ENCODE measurements at places on chromosomes 2 and 18. TPM values are rescaled to one million over a fixed set of nuclear protein-coding genes. Genes with fewer than 3 reads are reported as not detected.

INPP5D gene
- 6.3 TPM for total RNA-seq

FZD7 gene
- total RNA-seq = 14.2 TPM

NPHP1 gene
- total RNA-seq = 4.6 TPM

NGEF gene
- 0.54 TPM for total RNA-seq

SPC25 gene
- total RNA-seq = 0.17 TPM

TMEM178A gene
- 0.97 TPM for total RNA-seq

ZAP70 gene
- total RNA-seq = 0.49 TPM

DCC gene
- total RNA-seq = not detected

PROKR1 gene
- total RNA-seq = not detected

STPG4 gene
- total RNA-seq = not detected

C2orf66 gene
- not detected for total RNA-seq

RAPH1 gene
- total RNA-seq = 15.3 TPM

MYO5B gene
- 3.7 TPM for total RNA-seq

SLC9A4 gene
- total RNA-seq = not detected

MRO gene
- 1.4 TPM for total RNA-seq

KCTD1 gene
- total RNA-seq = 8.5 TPM

PTPRM gene
- total RNA-seq = 151 TPM

ERFE gene
- total RNA-seq = 0.55 TPM

UGT1A4 gene
- total RNA-seq = not detected

LAMA3 gene
- 3.2 TPM for total RNA-seq

NLRC4 gene
- 0.73 TPM for total RNA-seq

CCDC141 gene
- total RNA-seq = 138 TPM

PHOSPHO2 gene
- total RNA-seq = 2.3 TPM

NYAP2 gene
- total RNA-seq = not detected

ELP2 gene
- 49.0 TPM for total RNA-seq

COL6A3 gene
- total RNA-seq = 27.7 TPM

GBX2 gene
- 0.12 TPM for total RNA-seq

GAL3ST2 gene
- total RNA-seq = not detected

DSG4 gene
- not detected for total RNA-seq

SPATS2L gene
- 103 TPM for total RNA-seq

EVX2 gene
- not detected for total RNA-seq

UCN gene
- total RNA-seq = 0.76 TPM

BIN1 gene
- total RNA-seq = 21.7 TPM

ZNF532 gene
- total RNA-seq = 67.7 TPM

PID1 gene
- total RNA-seq = 8.0 TPM
